ENCODE measurements at places on chromosomes 4 and X.

GRCh38 chrX:31656013-31656412, 584.2 kb upstream of the FTHL17 start:
- DNase-seq = no peak

GRCh38 chr4:26130173-26130572, 190.6 kb upstream of the RBPJ start:
- DNase-seq = no peak

DNA sequence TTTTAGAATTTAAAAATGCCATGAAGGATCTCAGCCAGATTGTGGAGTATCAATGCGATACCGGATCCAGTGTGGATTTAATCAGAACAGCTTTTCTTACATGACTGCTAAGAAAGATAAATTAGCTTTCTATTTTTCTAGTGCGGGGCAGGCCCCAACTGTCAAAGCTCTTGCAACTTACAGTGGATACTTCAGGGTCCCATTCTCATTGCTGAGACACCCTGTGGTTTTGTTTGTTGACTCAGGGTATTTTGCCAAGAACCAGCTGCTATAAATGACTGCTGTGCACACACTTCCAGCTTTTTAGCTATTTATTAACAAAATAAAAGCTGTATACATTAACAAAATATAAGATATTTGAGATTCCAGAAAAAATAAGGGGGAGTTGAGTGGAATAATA, 166.4 kb downstream of the DCLK2 start:
- no peak for DNase-seq

DNA sequence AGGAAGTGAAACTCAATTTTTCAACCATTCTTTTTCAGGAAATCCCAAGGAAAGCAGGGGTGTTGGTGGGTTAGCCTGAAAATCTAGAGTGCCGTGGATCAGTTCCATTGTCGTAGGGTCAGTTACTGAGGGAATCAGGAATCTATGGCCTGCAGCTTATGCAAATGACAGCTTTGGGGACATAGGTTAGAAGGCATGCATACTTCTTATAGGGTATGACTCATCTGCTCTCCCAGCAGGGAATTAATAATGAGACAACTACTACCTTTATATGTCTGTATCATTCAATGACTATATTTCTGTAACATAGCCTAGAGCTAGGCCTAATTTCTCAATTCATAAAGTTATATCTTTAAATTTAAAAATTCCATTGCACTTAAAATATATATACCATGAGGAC, 36.6 kb downstream of the ZNF41 start:
- no peak for DNase-seq

DNA sequence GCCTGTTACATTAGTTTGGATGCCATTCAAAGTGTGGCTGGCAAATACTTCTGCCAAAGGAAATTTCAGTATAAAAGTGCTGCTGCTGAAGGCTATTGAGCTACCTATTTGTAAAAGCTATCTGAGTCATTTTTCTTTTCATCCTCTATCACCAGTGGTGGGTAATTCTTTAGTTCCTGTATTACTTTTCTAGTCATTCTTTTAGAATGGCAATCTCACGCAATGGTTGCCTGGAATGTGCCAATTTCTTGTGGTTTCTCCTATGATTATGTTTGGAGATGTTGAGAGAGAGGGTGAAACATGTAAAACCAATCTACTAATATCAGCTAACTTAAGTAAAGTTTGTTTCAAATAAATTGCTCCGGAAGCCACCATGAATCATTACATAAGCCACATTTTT, 685.0 kb downstream of the RAPGEF2 start:
- DNase-seq = no peak

DNA sequence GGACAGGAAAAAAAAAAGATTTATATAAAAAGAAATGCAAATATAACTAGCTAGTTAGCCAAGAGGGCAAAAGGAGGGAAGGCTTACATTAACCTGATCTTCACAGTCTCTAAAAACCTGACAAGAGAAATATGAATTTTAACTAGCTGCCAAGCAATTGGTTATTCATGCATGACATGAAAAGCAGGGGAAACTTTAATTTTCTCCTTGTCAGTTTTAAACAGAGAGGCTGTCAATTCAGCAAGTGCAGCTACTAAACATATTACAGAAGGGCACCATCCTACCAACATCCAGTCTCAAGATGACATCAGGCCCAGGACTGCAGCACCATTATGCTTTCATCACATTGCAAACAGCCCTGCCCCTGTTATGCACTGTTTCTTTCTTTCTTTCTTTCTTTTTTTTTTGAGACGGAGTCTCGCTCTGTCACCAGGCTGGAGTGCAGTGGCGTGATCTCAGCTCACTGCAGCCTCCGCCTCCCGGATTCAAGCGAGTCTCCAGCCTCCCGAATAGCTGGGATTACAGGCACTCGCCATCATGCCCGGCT, 38.9 kb upstream of the CBR4 start:
- DNase-seq = no peak

DNA sequence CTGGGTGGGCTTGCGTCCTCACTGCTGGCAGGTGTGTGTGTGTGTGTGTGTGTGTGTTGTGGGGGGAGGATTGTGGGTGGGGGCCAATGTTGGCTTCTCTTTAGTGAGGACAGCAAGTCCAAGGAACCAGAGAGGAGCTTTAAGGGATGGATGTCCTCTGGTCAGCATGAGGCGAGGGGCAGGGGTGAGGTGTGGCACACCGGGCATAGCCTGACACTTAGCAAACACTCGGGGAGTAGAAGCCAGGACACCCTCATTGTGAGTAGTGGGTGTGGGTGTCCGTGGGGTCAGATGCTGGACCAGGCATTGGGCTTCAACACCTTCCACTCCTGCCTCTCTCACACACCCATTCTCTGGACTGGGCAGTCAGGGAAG, 2.8 kb downstream of the SORCS2 start:
- DNase-seq = peak; percentile 5

GRCh38 chr4:18247189-18247588, 225.6 kb upstream of the LCORL start:
- DNase-seq = no peak

GRCh38 chr4:74878323-74878722, 54.6 kb upstream of the PARM1 start:
- no peak for DNase-seq

DNA sequence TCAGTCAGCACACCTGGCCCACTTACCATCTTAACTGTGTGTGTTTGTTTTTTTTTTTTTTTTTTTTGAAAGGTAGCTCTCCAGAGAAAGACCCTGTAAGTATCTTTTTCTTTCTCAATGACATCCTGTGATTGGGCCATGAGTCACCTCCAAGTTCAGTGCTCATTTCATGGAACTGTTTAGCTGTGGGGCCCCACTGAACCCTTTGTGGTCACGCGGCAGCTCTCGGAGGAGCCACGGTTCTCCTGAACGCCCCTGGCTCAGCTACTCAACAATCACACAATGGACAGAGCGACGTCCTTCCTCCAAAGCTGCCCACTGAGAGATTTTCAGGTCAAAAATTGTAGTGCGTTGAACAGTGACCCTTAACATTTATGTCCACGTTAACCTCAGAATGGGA, 14.2 kb upstream of the IL3RA start:
- no peak for DNase-seq

GRCh38 chr4:48025005-48025404, 8.4 kb downstream of the NIPAL1 start:
- no peak for DNase-seq

- no peak for DNase-seq
These were observed 98.0 kb upstream of the DKK2 start for GRCh38 chr4:107133965-107134653.

DNA sequence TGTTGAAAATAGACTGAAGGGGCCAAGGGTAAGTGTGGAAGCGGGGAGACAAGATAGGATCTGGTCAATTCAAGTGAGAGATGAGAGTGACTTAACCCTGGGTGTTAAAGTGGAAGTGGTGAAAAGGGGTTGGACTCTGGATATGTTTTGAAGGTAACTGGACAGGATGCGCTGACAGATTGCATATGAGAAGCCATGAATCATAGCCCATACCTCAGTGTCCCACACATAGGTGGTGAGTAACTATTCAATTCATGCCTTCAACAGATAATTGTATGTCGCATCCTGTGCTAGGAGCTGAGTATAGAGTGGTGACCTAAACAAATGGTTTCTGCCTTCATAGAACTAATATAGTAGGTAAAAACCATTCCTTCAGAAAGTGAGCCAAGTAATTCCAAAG, 76.7 kb downstream of the KLHL34 start:
- no peak for DNase-seq

DNA sequence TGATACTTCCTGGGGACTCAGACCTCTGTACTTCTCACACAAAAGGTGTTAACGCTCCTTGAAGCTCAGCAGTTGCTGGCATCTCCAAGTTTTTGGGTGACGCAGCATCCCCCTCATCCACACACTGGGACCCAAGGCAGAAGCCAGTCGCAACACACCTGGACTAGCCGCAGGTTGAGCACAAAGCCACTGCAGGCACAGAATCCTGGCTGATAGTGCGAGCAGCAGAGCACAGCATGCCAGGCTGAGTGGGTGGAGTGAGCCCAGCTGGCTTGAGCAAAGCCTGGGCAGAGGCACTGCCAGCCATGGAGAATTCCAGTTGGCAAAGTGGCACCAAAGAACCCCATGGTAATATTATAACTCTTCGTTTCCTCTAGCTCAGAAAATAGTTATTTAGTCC, 873.2 kb upstream of the NDST4 start:
- DNase-seq = no peak

- DNase-seq = no peak
These were observed 166.8 kb downstream of the TLL1 start for GRCh38 chr4:166039822-166040221.

GRCh38 chr4:38500433-38500832, 163.6 kb upstream of the KLF3 start:
- DNase-seq = no peak

DNA sequence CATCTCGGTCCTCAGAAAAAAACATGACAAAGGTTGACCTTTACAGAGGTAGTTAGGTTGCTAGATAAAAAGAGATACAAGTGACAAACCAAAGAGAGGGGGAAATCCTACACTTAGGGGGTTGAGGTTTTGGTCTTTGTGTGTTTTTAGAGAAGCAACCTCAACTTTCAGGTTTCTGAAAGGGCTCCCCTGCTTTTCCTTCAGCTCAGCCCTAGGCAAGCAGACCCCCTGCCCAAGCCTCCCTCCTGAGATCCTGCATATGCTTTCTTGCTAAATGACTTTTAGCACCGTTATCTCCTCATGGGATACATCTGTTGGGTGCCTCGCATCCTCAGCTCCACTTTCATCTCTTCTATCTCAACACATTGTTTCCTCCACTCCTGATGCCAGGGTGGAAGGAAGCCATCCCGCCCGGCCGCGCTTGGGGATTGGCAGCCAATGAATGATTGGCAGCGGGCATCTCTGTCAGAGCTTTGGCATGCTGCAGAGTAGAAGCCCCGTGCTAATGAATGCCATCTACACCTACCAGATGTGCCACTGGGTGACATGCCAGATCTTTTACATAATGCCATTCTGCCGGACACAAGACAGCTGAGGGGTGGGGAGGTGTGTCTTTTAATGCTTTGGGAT, 15.0 kb upstream of the PRDM8 start:
- no peak for DNase-seq

DNA sequence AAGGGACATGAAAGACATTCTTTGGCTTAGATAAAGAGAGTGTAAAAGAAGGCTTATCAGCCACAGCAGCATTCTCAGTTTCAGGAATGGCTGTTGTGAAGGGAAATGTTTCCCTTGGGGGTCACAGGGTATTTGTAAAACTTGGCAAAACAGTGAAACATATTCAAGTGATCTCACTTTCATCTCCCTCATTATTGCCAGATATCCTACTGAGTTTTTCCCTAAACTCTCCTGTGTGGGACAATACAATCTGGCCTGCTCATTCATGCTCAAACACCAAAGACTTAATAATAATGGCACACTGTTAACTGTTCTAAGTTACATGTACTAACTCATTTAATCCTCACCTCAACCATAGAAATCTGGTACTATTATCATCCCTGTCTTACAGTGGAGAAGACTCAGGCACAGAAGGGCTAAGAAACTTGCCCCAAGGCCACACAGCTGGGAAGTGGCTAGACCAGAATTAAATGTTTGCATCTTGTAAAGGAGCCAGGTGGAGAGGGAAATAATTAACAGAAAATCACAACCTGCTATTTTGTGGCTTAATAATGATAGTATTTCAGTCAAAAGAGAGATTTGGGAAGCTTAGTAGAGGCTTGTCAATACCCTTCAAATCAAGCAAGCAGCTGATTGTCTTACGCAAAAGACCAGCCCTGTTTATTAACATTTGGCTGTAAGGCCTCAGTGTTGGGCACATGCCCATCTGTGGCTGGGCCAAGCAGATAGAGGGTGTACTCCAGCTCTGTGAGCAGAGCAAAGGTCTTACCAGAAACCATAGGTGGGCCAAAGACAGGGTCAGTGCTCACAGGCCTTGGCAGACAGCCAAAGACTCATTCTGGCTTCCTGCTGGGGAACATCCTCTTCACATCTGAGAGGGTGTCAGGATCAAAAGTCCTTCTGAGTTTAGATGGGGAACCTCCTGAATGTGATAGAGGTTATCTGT, 17.3 kb downstream of the SMPX start:
- DNase-seq = no peak

DNA sequence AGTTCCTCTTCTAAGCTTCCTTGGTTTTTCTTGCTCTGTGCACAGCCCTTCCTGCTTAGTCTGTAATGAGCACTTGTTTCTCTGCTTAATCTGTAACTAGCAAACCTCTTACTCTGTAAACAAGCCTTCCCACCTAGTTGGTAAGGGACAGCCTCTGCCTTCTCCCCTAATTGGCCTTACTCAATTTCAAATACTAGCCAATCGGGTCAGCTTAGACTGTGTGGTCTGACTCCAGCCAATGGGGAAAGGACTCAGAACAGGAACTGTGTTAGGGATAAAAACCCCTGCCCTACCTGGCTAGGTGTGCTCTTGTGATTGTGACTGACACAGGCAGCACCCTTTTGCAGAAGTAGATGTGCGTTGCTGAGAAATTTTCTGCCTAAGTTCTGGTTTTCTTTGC, 136.5 kb upstream of the AADAT start:
- DNase-seq = no peak

DNA sequence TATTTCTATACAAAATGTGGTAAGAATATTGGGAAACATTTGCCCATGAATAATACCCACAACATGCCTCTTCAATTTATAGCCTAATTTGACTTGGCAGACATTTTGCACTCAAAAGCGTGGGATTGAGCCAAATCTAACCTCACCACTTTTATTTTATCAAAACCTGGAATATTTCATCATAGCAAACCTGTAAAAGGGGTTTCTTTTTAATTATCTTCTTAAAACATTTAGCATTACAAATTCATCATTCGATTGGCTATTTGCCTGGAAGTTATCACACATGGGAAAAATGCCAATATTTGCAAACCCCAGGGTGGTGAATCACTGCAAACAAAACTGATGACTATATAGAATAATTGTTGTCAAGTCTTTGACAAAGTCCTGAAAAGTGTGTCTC, 56.2 kb downstream of the VCX3B start:
- no peak for DNase-seq

DNA sequence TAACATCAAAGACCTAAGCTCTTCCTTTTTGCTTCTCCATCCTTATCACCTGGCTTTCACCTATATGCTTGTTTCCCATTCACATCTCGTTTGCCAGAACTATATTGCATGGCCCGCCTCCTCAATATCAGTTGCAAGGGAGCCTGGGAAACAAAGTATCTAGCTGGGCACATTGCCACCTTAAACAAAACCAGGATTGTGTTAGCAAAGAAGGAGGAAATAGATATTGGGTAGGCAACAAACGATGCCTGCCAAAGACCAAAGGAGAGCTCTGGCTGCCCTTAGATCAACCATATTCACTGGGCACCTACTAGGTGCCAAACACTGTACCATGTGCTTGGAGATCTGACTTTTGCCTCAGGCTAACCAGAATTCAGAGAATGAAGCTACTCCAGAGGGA, 107.5 kb downstream of the GRIA3 start:
- DNase-seq = no peak

GRCh38 chrX:100980608-100981497, 11.3 kb downstream of the ARL13A start:
- no peak for DNase-seq

- DNase-seq = no peak
These were observed 48.7 kb upstream of the SLC4A4 start for GRCh38 chr4:71290074-71290473.

Measured in CD4-positive, alpha-beta T cell treated with Interleukin-4 for 1 hour (primary cell).